ENCODE measurements at places on chromosomes 6 and 20.

DNA sequence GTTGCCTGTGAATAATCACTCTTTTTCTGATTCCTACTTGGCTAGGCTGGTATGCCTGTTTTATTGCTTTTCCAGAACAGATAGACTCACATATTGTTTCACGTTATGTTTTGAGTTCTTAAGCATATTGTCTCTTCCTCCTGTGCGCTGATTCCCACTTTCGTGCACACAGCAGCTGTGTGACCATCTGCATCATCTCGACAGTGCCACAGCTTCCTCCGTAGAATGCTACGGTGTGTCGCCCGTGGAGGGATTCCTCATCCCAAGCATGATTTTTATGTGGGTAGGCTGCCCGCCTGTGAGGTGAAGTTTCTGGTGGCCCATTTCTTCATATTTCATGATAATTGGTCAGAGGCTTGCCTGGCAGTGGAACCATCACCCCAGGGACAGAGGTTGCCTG, 31.8 kb downstream of the PLCB4 start:
- DNase-seq, result no peak

GRCh38 chr6:137846772-137847313, 20.2 kb upstream of the TNFAIP3 start:
- no peak for DNase-seq

- no peak for DNase-seq
Observed at GRCh38 chr6:36329798-36330291, 6.8 kb downstream of the BNIP5 start.

- no peak for DNase-seq
Observed at GRCh38 chr6:161598896-161599295, 325.0 kb upstream of the AGPAT4 start.

- DNase-seq, result no peak
Observed at GRCh38 chr6:170111141-170111664, 179.7 kb downstream of the DLL1 start.

- DNase-seq, result peak; percentile 10
Observed at GRCh38 chr20:32538526-32538939, 46.6 kb downstream of the NOL4L start.

DNA sequence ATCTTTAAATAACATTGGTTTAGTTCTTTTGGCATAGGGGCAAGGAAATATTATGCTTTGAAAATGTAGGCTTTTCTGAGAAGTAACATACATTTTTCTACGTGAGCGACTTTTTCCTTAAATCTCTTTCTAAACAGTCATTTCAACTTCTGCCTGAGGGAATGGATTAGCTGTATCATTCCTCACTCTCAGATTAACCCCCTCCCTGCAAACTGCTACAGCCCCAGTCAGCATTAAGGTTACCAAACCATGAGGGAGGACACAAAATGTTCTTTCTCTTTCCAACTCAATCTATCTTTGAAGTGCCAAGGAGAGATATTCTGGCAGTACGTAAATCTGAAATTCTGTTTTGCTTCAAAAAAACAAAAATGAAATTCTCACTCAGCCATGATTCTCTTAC, 231.3 kb upstream of the FLRT3 start:
- no peak for DNase-seq

DNA sequence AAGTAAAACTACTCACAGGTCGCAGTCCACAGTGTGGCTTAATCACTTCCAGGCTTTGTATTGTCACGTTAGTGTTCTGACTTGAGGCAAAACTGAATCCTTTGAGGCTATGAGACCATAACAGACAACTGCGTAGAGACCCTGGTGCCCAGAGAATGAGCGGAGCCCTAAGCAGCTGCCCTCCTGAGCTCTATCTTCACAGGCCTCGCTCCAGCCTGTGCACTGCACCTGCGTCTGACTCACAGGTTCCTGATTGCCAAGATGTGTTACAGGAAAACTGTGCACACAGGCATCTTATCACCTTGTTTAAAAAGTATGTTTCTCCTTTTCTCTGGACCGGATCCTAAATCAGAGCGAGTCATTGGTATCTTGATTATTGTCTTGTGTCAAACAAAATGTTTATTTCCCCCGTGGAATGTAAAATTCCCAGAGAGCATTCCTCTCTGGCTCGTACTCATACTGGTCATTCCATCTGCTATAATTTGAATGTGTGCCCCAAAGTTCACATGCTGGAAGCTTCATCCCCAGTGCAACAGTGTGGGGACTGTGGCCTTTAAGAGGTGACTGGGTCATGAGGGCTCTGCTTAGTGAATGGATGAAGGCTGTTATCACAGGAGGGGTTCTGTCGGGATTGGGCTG, 25.7 kb downstream of the PRR18 start:
- no peak for DNase-seq

DNA sequence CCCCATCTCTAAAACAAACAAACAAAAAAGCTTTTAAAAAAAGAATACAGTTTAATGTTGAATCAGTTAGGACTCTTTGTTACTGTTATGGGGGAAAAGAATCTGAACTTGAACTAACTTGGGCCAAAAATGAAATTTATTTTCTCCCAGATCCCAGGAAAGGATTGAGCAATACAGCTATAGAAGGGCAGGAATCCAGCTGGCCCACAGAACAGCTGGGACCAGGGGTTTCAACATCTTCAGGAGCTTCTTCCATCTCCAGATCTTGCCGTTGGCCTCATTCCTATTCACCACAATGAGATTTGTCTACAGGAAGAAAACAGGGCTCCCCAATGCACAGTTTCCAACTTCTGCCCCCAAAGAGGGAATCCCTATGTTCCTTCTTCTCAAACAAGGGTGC, 43.2 kb upstream of the AKAP12 start:
- no peak for DNase-seq

Data from brain microvascular endothelial cell (primary cell).